Fibroblast of skin of right quadriceps (primary cell): ENCODE measurements at places on chromosomes 5 and 9.

DNA sequence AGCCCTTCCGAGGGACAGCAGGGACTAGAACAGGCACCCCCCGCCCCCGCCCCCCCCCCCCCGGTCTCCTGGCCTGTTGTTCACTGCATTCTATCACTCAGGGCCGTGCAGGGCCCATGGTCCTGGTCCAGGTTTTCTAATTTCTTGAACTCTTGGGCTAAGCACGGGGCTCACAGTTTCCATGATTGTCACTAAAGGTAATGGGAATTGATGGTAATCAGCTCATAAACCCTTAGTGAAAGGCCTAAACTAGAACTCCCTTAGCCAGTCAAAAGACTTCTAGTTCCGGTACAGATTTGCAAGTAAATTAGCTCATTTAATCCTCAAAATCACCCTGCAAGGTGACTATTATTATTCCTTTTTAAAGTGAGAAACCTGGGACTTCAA is 14.7 kb upstream of the PWWP2A start:
- DNase-seq = no peak

DNA sequence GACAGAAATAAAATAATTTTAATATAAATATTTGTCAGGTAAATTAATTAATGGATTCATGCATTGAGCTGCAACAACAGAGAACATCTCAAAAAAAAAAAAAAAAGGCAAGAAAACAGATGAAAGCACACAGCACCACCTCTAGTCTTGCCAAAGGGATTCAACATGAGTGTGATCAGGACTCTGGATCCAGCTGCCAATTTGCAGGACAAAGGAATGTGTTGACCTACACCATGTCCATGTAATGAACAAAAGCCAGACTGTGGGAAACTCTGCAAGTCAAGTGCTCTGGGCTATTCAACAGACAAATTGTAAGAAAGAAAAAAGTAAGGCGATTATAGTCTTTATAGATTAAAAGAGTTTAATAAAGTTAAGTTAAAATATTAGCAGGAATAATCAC is 769.3 kb downstream of the TLR4 start:
- no peak for DNase-seq

DNA sequence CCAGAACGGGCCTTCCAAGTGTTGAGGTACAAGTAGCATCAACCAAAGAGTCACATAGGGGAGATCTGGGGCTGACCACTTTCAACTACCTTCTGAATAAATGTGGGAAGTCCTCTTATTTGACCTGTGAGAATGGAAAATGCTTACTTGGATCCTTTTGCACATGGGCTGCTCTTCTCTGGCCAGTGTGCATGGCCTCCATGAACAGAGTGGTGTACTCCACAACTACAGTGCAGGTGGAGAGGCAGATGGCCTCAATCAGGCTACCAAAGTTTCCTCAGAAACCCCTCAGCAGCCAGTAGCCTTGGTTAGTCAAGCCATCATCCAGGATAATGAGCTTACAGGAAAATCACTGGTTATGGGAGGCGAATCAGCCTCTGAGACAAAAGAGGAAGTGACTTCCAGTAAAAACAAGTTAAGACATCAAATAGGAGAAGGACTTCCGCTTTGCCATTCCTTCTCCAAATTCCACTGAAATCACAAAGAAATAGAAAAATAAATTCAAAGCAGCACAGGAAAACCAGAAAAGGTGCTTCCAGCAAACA is 18.3 kb upstream of the FCHO2 start:
- DNase-seq = no peak

- DNase-seq = no peak
These were observed 1.2 kb downstream of the NSD1 start for GRCh38 chr5:177134697-177135225.

GRCh38 chr9:86818636-86819035 is 128.7 kb downstream of the GAS1 start:
- DNase-seq = no peak

GRCh38 chr5:136087961-136088871 is 44.4 kb upstream of the SMAD5 start:
- peak; percentile 23 for DNase-seq

DNA sequence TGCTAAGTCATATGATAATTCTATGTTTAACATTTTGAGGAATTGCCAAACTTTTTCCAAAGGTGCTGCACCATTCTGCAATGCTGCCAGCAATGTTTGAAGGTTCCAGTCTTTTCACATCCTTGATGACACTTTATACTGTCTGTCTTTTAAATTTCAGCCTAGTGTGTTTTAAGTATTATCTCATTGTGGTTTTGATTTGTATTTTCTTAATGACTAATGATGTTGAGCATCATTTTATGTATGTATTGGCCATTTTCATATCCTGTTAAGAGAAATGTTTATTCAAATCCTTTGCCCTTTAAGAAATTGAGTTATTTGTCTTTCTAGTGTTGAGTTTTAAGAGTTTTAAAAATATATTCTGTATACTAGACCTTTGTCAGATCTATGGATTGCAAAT is 5.0 kb upstream of the TEX48 start:
- DNase-seq = peak; percentile 55

- DNase-seq = no peak
These were observed 897.5 kb downstream of the TLE1 start for GRCh38 chr9:80791836-80792235.

- DNase-seq = no peak
These were observed 290.0 kb upstream of the ADAMTSL1 start for GRCh38 chr9:18183974-18184373.

DNA sequence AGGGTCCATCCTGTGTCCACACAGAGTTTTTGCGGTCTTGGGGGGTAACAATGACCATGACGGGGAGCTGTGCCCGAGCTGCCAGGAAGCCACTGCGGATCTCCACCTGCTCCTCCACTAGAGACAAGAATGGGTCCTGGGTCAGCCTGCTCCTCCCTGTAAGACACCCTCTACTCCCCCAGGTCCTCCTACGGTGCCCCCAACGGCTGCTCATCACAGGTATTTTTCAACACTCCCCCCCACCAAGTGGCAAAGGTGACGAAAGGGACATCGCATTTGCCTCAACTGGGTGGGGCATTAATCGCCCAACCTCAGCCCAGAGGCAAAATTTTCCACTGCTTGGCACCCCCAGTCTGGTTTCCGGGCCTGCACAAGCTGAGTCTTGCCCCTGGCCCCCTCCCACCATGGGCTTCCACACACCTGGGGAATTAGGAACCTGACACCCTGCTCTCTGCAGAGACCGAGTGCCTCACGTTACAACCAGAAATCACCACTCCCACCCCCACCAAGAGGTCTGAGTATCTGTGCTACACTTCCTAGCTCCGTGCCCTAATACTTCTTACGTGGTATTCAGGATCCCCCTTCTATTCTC is 9.6 kb downstream of the NOL6 start:
- DNase-seq = no peak

DNA sequence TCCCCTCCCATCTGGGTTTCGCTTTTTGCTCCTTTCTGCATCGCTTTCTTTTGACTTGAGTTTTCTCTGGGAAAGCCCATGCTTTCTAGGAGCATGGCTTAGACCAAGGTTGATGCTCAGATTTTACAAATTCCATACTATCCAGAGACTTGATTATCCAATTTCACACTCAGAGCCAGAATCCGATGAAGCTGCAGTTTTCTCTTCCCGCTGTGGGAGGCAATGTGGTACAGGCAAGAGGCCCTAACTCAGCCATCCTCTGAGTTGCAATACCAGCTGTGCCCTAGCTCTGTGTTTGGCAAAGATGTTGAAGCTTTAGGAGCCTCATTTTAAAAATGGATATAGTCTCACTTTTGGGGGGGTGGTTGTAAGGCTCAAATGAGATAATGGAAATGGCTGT is 85.1 kb downstream of the BRINP1 start:
- DNase-seq = peak; percentile 1

DNA sequence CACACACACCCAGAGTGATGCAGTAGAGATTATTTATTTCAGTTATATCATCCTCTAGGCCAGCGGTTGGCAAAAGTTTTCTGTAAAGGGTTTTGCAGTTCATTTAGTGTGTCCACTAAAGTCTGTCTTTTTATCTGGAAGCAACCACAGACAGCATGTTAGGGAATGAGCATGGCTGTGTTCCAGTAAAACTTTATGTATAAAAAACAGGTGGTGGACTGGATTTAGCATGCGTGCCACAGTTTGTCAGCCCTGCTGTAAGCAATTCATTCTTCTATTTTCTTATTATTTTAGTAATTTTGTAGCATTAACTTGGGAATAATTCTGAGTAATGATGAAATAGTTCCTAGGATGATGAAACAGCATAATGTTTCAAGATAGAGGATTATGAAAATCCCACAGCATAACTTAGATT is 51.7 kb downstream of the CCNH start:
- DNase-seq = peak; percentile 74

- DNase-seq = peak; percentile 41
These were observed 153.9 kb upstream of the MEF2C start for GRCh38 chr5:89036704-89037489.

GRCh38 chr5:68661237-68661636 is 432.6 kb upstream of the SLC30A5 start:
- no peak for DNase-seq

- DNase-seq = no peak
These were observed 36.7 kb downstream of the PROP1 start for GRCh38 chr5:177959315-177959714.

- no peak for DNase-seq
These were observed 214.1 kb downstream of the SMARCA2 start for GRCh38 chr9:2229109-2229721.

DNA sequence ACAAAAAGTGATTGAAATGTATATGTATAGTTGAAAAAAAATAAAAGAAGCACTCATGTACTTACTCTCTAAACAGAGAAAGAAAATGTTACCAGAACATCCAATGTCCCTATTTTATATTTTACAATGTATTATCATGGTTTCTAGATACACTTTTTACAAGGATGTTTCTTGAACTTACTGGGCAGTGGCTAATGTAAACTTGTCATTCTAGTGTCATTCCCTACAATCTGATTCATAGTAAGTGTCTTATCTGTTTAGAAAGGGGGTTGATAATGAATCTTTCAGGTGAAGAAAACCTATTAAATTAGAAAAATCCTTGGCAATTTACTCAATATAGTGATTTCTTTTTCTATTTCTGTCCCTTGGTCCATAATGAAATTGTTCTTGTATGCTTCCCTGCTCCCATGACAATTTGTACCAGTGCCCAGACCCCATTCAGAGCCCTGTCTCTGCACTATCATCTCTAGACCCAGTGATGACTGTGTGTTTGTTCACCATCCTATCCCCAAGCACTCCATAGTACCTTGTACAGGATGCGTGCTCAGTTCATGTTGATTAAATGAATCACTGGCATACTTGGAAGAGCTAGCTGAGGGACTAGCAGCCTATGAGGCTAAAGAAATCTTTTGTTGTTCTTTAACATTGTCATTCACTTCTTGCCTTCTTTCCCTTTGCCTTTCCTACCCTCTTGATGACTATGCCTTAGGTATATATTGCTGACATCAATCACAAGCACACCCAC is 101.2 kb downstream of the HMHB1 start:
- peak; percentile 89 for DNase-seq

DNA sequence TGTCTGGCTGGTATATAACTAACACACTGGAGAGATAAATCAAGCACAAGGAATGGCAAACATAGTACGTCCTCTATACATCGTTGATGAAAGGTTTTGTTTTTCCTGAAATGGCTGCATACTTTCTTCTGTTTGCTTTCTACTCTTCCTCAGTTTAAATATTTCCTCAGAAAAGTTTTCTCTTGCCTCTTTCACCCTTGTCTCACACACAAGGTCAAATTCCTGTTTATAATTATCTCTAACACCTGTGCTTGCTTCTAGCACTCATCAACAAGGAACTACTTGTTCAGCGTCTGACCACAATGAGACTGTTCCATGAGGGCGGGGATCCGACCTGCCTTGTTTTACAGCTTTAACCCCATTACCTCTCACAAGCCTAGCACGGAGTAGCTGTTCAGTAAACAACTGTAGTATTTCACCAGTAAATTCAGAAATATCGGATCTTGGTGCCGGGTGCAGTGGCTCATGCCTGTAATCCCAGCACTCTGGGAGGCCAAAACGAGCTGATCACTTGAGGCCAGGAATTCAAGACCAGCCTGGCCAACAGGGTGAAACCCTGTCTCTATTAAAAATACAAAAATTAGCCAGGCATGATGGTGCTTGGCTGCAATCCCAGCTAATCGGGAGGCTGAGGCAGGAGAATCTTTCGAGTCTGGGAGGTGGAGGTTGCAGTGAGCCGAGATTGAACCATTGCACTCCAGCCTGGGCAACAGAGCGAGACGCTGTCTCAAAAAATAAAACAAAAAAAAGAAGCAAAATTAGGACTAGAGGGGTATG is 37.0 kb downstream of the NR6A1 start:
- DNase-seq = no peak

DNA sequence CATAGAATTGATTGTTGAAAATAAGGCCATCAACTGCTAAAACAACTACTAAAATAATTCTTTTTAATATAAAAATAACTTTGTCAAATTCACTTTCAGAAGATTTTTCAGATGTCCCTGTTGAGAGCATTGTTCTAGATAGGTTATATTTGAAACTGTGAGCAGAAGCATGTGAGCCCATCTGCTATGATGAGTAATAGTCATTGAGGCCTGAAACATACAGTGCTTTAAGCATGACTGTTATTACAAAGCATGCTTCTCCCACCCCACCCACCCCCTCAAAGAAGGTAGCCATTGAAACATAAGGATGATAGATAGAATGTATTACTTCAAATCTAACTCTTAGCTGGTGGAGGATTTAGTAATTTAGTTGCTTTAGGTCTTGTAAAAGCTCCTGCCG is 86.0 kb downstream of the UHRF2 start:
- DNase-seq = peak; percentile 52

DNA sequence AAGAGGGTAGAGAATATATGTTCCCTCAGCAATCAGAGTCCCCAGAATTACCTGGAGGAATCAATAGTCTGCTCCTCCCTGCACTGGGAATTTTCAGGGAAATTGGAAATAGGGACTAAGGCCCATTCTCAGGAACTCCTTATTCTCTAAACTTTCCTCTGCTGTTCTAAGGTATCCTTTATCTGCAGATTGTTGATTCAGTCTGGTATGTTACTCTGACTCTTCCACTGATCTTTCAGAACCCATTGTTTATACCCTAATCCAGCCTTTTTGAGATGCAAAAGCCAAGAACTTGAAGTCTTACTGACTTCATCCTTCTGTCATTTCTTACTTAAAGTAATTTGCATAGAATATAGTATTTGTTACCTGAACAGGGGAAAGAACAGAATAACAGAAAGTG is 143.5 kb upstream of the PPP1R2B start:
- no peak for DNase-seq

GRCh38 chr9:111783857-111784256 is 10.9 kb downstream of the SHOC1 start:
- no peak for DNase-seq

DNA sequence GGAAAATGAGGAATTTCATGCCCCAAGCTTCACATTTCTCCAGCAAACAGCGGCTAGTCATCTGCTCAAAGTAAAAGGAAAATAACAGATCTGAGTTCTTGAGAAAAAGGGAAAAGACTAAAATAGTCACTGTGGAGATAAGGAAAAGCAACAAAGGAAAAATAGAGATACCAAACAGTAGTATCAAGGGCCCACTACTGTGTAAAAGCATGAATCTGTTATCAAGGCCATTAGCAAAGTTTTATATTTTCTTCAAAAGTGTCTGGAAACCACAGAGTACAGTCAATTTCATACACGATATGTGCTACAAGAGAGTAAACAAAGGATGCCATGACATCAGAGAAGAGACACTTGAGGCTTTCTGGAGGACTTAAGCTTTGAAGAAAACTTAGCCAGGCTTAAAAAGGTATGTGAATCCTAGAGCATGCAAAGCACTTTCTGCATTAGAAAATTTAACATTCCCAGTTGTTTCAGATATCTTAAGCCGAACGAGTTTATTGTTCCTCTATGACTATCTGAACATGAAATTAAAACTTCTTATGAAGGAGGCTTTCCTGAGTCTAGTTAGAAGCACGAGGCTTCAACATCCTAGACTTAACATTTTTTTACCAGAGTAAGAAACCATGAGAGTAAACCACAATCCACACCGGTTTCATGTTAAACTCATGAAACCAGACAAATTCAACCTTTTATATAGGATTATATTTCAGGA is 1.2 kb downstream of the TTC33 start:
- peak; percentile 23 for DNase-seq
